IMR-90 (cell line): ENCODE measurements at places on chromosomes 1 and 21. TPM values are rescaled to one million over a fixed set of nuclear protein-coding genes. Genes with fewer than 3 reads are reported as not detected.

Gene CLDN14
- polyA plus RNA-seq: not detected in 2 replicates

Gene LCE3E
- not detected in 2 replicates for polyA plus RNA-seq

Gene HNRNPR
- polyA plus RNA-seq: 107 and 111 TPM in 2 replicates

Gene CYP4Z1
- polyA plus RNA-seq: not detected in 2 replicates

Gene KCNJ6
- polyA plus RNA-seq: 0.02 and 0.04 TPM in 2 replicates

Gene RSPH1
- polyA plus RNA-seq: not detected in 2 replicates

Gene AVPR1B
- not detected in 2 replicates for polyA plus RNA-seq

Gene PTGFR
- polyA plus RNA-seq: 1.1 and 1.7 TPM in 2 replicates

Gene CHD5
- polyA plus RNA-seq: 0.06 and 0.09 TPM in 2 replicates
